ENCODE measurements at places on chromosomes 4 and X. TPM values are rescaled to one million over a fixed set of nuclear protein-coding genes. Genes with fewer than 3 reads are reported as not detected.

GAGE12F gene
- total RNA-seq, result not detected

ASB9 gene
- 1.1 TPM for total RNA-seq

- H3K27me3 ChIP-seq, result no peaks in the 10 kb centered on the region
- no peak overlapping the region for H3K4me3 ChIP-seq
- DNase-seq, result no peak
- no peaks in the 10 kb centered on the region for H3K4me1 ChIP-seq
- H3K27ac ChIP-seq, result no peak overlapping the region
- no peaks in the 10 kb centered on the region for H3K36me3 ChIP-seq
These were observed 429.1 kb upstream of the FTHL17 start for GRCh38 chrX:31500921-31501320.

- no peaks in the 10 kb centered on the region for H3K27me3 ChIP-seq
- no peak overlapping the region for H3K27ac ChIP-seq
- no peaks in the 10 kb centered on the region for H3K36me3 ChIP-seq
- H3K4me1 ChIP-seq, result no peaks in the 10 kb centered on the region
- H3K4me3 ChIP-seq, result no peak overlapping the region
These were observed 28.6 kb downstream of the ANAPC10 start for GRCh38 chr4:145069361-145069760.

CXCL10 gene
- not detected for total RNA-seq

DNA sequence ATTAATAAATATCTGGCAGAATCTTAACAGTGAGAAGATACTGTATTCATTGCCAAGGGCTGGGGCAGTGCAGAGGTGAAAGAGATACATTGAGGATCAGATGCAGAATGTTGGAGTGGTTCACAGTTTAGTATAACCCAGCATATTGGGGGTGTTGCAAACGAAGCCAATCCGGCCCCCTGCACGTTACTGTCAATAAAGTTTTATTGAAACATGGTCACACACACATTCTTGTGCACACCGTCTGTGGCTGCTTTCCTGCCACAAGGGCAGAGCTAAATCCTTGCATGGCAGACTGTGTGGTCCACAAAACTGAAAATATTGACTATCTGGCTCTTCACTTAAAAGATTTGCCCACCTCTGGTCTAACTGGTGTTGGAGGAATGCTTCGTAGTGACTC lies 119.7 kb downstream of the SHOX start:
- no peak overlapping the region for H3K27ac ChIP-seq
- no peaks in the 10 kb centered on the region for H3K4me1 ChIP-seq
- no peak for DNase-seq
- no peaks in the 10 kb centered on the region for H3K36me3 ChIP-seq
- H3K4me3 ChIP-seq, result no peak overlapping the region
- no peaks in the 10 kb centered on the region for H3K27me3 ChIP-seq

DNA sequence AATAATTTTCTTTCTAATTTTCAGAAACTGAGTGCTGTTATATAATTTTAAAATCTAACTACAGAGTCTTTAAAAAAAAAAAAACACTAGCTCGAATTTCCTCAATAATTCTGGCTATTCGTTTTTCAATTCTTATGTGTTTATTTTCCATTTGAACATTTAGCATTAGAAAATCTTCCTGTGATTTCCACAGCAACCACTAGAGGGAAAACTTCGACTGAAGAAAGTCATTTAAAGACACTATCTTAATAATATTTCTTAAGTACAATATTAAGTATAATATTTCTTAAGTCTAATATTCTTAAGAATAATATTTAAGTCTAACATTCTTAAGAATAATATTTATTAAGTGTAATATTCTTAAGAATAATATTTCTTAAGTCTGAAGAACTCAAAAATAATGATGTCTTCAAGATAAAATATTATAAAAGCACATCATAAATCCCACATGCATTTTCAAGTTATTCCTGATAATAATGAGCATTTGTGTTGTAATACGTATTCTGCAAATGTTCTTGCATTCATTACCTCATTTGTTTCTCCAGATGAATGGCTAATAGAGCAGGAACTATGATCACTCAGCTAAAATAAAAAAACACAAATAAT lies 118.4 kb upstream of the WDR17 start:
- no peaks in the 10 kb centered on the region for H3K4me1 ChIP-seq
- DNase-seq, result no peak
- H3K27me3 ChIP-seq, result no peaks in the 10 kb centered on the region

PABPC1L2B gene
- total RNA-seq, result not detected

DNA sequence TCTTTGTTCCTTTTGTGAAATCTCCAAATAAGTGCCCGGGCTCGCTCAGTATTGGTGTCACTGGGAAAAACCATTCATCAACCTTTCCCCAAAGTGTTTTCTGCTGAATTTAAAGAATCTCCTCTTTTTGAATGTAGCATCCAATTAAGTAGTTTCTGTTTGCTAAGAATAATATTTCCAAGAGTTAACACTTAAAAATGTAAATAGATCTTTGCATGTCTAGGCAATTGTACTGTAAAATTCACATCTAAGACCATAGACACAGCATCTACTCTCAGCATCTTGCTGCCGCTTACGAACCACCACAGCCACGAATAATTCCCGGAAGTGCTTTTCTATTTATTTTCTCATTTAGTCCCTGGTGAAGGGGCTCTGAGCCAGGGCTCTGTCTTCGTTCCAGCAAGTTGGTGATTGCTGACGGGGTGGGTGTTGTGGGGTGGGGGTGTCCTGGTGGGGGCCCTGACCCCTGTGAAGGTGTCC lies 1.4 kb downstream of the NSG1 start:
- H3K27me3 ChIP-seq, result peaks cover 83% of the 10 kb centered on the region
- peaks cover 29% of the 10 kb centered on the region for H3K4me1 ChIP-seq
- H3K27ac ChIP-seq, result no peak overlapping the region
- no peak for DNase-seq

ETDA gene
- total RNA-seq, result not detected

FGG gene
- not detected for total RNA-seq

- H3K36me3 ChIP-seq, result no peaks in the 10 kb centered on the region
- no peak overlapping the region for H3K27ac ChIP-seq
- H3K4me3 ChIP-seq, result no peak overlapping the region
- DNase-seq, result no peak
- no peaks in the 10 kb centered on the region for H3K27me3 ChIP-seq
These were observed 19.8 kb upstream of the SGMS2 start for GRCh38 chr4:107804956-107805355.

ADGRG4 gene
- total RNA-seq, result not detected
